ENCODE measurements at places on chromosomes 3 and 15.

DNA sequence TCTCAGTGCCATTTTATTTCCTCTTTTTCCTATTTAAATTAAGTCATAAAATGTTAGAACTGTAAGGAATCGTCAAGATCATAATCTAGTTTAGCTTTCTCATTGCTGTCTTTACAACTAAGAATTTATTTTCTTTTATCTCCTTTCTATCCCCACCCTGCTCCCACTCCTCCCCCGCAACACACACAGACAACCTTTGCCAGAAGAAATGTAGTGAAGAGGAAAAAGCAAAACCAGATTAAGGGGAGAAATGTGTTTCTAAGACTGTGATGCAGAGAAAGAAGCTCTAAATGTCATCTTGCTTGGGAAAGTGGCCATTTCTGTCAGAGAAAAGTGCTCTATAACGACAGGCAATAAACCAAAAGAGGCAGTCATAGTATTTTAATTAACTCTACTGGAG is 78.3 kb upstream of the MLF1 start:
- no peak for DNase-seq

- DNase-seq: no peak
Observed at GRCh38 chr3:71303627-71304200, 279.8 kb downstream of the FOXP1 start.

GRCh38 chr3:3031326-3031725 is 78.8 kb downstream of the IL5RA start:
- no peak for DNase-seq

- DNase-seq: no peak
Observed at GRCh38 chr3:58874248-58874741, 175.5 kb downstream of the CFAP20DC start.

DNA sequence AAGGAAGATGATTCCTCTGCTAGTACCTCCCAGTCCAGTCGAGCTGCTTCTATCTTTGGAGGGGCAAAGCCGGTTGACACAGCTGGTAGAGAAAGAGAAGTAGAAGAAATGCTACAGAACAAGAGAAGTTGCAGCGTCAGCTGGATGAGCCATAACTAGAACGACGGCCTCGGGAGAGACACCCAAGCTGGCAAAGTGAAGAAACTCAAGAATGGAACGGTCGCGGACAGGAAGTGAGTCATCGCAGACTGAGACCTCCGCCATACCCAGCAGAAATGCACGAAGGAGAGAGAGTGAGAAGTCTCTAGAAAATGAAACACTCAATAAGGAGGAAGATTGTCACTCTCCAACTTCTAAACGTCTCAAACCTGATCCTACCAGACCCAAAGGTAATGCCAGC is 19.0 kb upstream of the PARP14 start:
- no peak for DNase-seq

- no peak for DNase-seq
Observed at GRCh38 chr15:60797444-60798040, 318.6 kb upstream of the ICE2 start.

DNA sequence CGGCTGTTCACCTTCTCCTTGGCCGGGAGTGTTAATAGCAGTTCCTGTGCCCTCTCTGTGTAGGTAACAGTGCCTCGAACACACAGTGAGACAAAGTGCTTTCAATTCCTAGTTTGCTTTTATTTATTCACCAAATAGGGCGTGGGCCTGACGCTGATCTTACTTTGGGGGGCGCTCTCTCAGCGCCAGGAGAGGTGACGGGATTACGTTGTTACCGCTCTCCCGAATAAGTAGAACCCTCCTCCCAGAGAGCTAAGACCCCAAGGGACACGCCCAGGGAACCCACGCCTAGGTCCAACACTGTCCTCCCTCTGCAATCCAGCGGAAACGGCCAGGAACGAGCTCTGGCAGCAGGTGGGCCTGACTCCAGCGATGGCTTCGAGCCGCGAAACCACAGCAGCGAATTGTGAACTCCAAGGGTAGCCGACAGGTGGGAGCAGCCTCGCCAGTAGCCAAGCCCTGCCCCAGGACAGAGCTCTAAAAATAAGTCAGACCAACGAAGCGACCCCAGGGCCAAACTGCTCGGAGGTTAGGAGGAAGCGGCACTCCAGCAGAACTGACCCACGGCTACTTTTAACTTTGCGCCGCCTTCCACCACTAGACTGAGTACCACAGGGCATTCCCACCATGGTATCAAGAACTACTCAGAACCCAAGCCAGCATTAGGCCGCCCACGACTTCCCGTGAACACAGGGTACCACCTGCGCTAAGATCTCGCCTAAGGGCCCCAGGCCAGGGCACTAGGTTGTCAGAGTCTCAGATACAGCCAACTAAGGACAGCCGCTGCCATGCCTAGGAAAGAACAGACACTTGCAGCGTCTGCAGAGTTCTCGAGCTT is 1.6 kb upstream of the SIN3A start:
- DNase-seq: peak; percentile 45

- DNase-seq: no peak
Observed at GRCh38 chr3:153291059-153291685, 129.1 kb downstream of the RAP2B start.

GRCh38 chr3:73624821-73625665 is at the start of gene PDZRN3:
Gene PDZRN3, minus strand, starts transcription at chr3:73624941.
- no peak for DNase-seq

Data from NCI-H748 treated with DMSO at 0.1 percent for 48 hours (cell line).